AG09319 (cell line): ENCODE measurements at places on chromosomes 7 and 10.

- no peak for DNase-seq
These were observed 4.9 kb upstream of the CCL24 start for GRCh38 chr7:75818472-75818871.

- peak; percentile 19 for DNase-seq
These were observed 75.4 kb downstream of the HDAC9 start for GRCh38 chr7:18570890-18571478.

DNA sequence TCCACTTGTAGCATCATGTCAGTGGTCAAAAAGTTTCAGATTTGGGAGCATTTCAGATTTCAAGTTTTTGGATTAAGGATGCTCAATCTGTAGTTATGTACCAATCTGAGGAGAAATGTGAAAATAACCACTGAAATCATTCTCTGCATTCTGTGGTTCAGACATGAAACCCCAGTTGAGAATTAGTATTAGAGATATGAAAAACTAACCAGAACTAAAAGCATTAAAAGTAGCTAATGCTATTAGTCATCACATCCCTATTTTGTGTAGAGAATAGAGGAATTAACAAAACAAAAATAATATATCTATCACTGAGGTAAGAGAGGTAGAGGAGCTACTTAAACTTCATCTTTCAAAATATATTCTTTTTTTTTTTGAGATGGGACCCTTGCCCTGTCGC is 28.0 kb downstream of the MICU1 start:
- no peak for DNase-seq

GRCh38 chr10:71984126-71984808 is 20.1 kb downstream of the CHST3 start:
- DNase-seq: no peak

DNA sequence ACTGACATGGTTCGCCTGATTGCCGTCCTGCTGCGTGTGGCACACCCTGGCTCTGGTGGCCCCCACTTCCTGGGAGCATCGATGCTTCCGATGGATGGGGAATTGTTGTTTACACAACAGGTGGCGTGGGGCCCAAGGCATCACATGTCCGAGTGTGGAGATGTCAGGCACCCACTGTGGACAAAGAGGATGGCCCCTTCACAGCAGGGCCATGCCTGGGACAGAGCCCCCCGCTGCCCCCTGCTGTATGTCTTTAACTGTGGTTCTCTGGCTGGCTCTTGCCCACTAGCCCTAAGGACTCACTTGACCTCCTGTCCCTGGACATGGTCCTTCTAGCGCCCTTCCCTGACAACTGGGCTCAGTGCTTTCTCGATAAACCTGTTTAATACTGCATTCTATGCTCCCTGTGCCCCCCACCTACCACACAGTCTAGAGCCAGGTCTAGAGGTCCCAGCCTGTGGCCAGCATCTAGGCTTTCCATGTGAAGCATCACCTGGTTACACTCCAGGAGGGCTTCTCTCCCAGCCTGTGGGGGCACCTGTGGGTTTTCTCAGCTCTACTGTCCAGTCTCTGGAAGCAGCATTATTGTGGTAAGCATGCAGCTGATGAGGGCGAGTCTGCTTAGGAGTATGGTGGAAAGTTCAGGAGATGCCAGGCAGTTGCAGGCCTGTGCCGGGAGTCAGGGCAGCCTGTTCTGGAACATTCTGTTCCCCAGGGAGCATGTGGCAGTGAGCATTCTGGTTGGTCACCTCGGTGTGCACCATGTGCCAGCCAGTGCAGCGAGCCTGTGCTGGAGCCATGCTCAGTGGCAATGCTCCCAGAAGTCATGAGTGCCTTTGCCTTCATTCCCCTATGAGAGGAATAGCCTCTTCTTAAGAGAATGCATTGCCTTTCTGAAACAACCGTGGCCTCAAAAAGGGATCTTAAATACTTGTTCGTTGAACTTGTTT is 10.4 kb downstream of the ADCY1 start:
- DNase-seq: no peak

GRCh38 chr7:134549366-134549765 is 456 bp downstream of the AKR1B15 start:
- DNase-seq: no peak

DNA sequence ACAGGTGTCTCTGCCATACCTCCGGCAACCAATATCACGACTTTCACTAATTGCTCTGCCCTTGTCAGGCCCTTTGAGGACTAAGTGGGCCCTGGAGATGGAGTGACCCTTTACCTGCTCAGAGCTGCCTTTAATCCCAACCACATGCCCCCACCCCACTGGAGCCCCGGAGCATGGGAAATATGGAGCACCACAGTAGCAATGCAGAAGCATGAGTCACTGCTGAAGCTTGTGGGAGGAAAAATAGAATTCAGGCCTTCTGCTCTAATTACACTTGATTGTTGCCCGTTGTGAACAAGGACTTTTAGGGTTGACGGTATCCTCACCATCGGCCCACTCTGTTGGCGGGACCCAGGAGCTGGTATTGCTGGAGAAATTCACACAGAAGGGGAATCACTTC is 52.5 kb upstream of the FRMD4A start:
- DNase-seq: no peak

DNA sequence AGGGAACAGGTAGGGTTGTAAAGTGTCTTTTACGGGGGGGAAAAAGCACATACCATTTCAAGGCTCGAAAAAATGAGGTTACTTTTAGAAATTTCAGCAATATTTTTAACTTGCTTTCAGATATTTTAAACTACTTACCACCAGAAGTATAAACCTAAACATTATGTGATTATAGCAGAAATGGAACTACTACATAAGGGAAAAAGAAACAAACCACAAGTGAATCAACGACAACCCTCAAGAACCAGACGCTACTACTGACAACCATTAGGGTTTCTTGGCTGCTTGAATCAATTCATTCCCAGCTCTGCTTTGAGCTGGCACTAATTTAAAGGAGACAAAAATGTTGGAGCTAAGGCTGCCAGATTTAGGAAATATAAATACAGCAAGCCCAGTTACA is 80.1 kb downstream of the ZFAND4 start:
- DNase-seq: no peak

DNA sequence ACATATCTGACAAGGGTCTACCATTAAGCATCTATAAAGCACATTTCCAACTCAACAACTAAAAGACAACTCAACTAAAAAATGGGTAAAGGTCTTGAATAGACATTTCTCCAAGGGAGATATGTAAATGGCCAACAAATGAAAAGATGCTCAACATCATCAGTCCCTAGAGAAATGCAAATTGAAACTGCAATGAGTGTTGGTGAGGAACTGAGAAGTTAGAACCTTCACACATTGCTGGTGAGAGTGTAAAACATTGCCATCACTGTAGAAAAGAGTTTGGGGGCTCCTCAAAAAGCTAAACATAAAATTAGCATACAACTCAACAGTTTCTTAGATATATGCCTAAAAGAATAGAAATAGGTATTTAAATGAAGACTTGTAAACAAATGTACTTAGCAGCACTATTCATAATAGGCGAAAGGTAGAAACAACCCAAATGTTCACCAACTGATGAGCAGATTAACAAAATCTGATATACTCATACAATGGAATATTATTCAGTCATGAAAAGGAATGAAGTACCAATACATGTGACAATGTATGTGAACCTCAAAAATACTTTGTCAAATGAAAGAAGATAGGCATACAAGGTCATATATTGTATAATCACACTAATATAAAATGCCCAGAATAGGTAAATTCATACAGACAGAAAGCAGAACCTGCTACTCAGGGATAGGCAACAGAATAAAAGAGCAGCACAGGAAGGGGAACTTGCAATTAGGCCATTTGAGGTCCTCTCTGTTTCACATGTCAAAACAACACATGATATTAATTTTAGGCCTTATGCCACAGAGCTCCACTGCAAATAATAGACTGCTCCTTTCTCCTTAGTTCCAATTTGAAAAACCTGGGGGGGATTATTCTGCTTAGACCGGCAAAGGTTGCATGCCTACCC is 10.6 kb upstream of the LRRC72 start:
- DNase-seq: no peak
